Progenitor cell of endocrine pancreas (in vitro differentiated cells): ENCODE measurements at places on chromosomes 2 and 18. TPM values are rescaled to one million over a fixed set of nuclear protein-coding genes. Genes with fewer than 3 reads are reported as not detected.
A peak's percentile ranks its signal among the peaks of the same experiment; 100 is the strongest.

- H3K27ac ChIP-seq: no peak overlapping the region
- no peaks in the 10 kb centered on the region for H3K36me3 ChIP-seq
- H3K27me3 ChIP-seq: peaks cover 32% of the 10 kb centered on the region
- no peak overlapping the region for H3K4me3 ChIP-seq
Observed at GRCh38 chr2:120632796-120633646, 102.6 kb upstream of the GLI2 start.

DNA sequence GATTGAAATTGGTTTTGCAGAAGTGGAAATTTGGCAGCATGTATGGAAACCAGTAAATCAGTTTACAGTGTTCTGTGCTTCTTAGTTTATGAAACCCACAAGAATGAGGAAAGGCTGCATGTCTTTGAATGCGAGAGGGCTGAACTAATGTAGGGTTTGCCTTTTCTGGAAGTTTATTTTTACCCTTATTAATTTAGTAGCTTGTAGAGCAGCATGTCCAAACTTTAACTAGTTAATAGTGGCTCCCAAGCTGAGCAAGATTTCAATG lies 50.4 kb downstream of the LDLRAD4 start:
- H3K27ac ChIP-seq: no peak overlapping the region
- no peak for DNase-seq
- H3K27me3 ChIP-seq: peaks cover 29% of the 10 kb centered on the region

DNA sequence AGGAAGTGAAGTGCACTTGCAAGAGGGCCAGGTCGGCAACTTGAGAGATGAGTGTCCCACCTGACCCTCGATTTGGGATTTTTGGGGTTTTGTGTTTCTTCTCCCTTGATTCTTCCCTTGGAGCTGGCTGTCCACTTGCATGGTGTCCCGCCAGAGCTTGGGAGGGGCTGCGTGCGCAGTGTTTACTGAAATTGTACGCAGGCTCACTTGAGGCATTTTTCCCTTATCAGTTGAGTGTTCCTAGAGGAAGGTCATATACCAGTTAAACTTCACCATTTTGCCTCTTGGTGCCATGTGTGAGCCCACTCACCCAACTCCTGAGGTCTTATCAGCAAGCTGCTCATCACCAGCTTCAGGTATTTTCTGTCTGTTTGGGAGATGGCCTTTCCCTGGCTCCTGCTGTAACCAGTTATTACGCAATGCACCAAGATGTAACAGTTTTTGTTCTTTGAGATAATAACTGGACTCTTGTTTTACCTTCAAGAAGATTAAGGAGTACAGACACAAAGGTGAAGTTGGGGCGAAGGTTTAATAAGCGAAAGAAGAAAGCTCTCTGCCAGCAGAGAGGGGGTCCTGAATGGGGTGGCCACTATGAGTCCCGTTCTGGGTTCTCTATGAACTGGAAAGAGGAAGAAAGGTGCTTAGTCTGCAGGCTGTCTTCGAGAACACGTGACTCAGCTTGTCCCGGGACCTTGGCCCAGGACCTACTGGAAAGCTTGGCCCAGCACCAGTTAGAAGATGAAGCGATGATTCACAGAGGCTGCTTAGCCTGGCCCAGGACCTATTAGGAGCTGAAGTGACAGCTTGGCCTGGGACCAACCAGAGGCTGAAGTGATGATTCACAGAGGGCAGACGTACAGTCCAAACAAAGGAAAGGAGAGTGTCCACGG lies 21.5 kb upstream of the TXNL4A start:
- H3K4me1 ChIP-seq: no peaks in the 10 kb centered on the region
- no peak for DNase-seq
- H3K27ac ChIP-seq: peak overlapping the region; percentile 59
- H3K27me3 ChIP-seq: no peaks in the 10 kb centered on the region

- H3K36me3 ChIP-seq: no peaks in the 10 kb centered on the region
- peak overlapping the region; percentile 87 for H3K4me3 ChIP-seq
- H3K4me1 ChIP-seq: no peaks in the 10 kb centered on the region
- peaks cover 23% of the 10 kb centered on the region for H3K27me3 ChIP-seq
Observed at GRCh38 chr2:74715880-74716279, 61.8 kb downstream of the SEMA4F start.

DNA sequence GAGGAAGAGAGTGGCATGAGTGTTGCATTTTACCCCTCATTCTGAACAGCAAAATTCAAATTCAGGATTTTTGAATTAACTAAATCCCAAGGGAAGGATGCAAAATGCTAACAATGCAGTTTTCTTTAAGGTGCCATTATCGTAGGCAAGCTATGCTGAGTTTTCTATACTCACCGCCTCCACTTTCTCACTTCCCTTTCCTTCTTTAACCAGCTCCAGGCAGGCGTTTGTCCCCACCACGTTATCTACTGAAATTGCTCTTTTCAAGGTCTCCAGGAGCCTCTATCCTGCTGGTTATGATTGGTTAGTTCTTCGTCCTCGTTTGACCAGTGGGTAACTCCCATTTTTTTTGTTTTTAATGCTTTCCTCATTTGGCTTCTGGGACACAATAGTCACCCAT lies 1.8 kb upstream of the CPO start:
- no peak overlapping the region for H3K4me3 ChIP-seq
- H3K36me3 ChIP-seq: no peaks in the 10 kb centered on the region
- H3K4me1 ChIP-seq: no peaks in the 10 kb centered on the region
- no peaks in the 10 kb centered on the region for H3K27me3 ChIP-seq
- no peak overlapping the region for H3K27ac ChIP-seq
- DNase-seq: no peak

TAF1B gene
- total RNA-seq: 28.6 and 30.5 TPM in 2 replicates

DNA sequence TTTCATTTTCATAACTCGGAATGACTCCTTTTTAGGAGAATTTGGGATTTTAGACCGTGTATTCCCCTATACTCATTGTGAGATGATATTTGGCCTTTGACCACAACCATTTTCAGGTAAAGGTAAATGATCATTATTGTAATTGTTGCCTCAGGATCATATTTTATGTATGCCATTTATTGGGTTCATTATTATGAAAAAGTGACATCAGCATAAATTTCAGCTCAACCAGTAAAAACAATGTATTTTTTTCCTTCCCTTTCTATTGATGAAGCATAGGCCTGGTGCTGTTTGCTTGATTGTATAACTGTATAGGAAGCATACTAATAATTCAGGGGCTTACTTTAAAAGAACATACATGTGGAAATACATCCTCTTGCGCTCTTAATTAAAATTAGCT lies 832.9 kb upstream of the FANCL start:
- H3K27ac ChIP-seq: no peak overlapping the region
- H3K36me3 ChIP-seq: no peaks in the 10 kb centered on the region

KCNG2 gene
- not detected in 2 replicates for total RNA-seq

GPR75 gene
- total RNA-seq: 3.9 and 4.4 TPM in 2 replicates

- no peak overlapping the region for H3K27ac ChIP-seq
- DNase-seq: no peak
- H3K4me1 ChIP-seq: peaks cover 10% of the 10 kb centered on the region
- peaks cover 11% of the 10 kb centered on the region for H3K36me3 ChIP-seq
- no peak overlapping the region for H3K4me3 ChIP-seq
- no peaks in the 10 kb centered on the region for H3K27me3 ChIP-seq
Observed at GRCh38 chr18:56888978-56889377, 237.8 kb downstream of the WDR7 start.

GRCh38 chr2:10619643-10620042 lies 70.1 kb downstream of the NOL10 start:
- peaks cover 25% of the 10 kb centered on the region for H3K36me3 ChIP-seq
- no peaks in the 10 kb centered on the region for H3K27me3 ChIP-seq
- no peak overlapping the region for H3K27ac ChIP-seq
- H3K4me1 ChIP-seq: peaks cover 2% of the 10 kb centered on the region

PTPRM gene
- total RNA-seq: 22.4 and 23.2 TPM in 2 replicates

GRCh38 chr18:44135741-44136140 lies 544.9 kb upstream of the SETBP1 start:
- no peak overlapping the region for H3K27ac ChIP-seq
- H3K36me3 ChIP-seq: no peaks in the 10 kb centered on the region
- H3K4me3 ChIP-seq: no peak overlapping the region
- H3K4me1 ChIP-seq: peaks cover 2% of the 10 kb centered on the region
- no peaks in the 10 kb centered on the region for H3K27me3 ChIP-seq

DNA sequence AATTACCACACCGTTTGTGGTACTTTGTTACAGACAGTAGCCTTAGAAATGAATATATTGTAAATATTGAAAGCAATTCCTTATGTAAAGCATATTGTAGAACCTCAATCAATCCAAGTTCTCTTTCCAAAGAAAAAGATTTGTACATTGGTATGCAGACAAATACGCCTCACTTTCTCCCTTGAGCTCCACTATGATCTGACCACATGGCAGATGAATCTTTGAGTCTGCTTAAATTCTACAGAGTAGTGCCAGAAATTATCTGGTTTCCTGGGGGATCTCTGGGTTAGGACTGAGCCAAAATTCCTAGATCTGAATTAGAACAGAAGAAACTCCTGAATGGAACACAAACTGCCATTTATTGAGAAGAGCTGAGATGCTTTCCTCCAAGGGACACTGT lies 99.0 kb downstream of the CPO start:
- no peak overlapping the region for H3K4me3 ChIP-seq
- no peak for DNase-seq
- no peaks in the 10 kb centered on the region for H3K36me3 ChIP-seq
- no peak overlapping the region for H3K27ac ChIP-seq
- H3K27me3 ChIP-seq: peaks cover 17% of the 10 kb centered on the region

- H3K36me3 ChIP-seq: no peaks in the 10 kb centered on the region
- no peaks in the 10 kb centered on the region for H3K4me1 ChIP-seq
- H3K27me3 ChIP-seq: peaks cover 9% of the 10 kb centered on the region
Observed at GRCh38 chr18:75105551-75106254, 103.2 kb downstream of the PTGR3 start.

CHRND gene
- total RNA-seq: 0.12 TPM in 1 of 2 replicates, not detected in the other

DNA sequence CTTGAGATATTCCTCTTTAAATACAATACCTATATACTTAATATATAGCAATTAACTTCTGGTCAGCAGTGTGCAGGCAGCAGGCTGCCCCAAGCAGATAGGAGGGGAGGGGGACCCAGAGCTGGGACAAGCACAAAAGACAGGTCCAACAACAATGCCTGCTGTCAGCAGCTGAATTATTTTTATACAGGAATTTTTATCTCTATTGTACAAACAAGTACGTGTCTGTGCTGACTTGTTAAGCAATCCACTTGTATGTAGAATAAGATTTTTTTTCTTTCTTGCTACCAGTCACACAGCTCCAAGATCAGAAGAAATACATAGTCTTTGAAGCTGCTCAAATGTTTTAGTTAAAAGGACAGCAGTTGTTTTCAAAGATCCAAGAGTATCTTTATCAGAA lies 16.7 kb downstream of the BCL11A start:
- no peak overlapping the region for H3K27ac ChIP-seq
- H3K4me3 ChIP-seq: no peak overlapping the region
- H3K36me3 ChIP-seq: no peaks in the 10 kb centered on the region
- peaks cover 79% of the 10 kb centered on the region for H3K4me1 ChIP-seq

GRCh38 chr2:235270956-235271355 lies 222.9 kb upstream of the AGAP1 start:
- no peak overlapping the region for H3K4me3 ChIP-seq
- H3K27me3 ChIP-seq: peaks cover 24% of the 10 kb centered on the region
- H3K27ac ChIP-seq: no peak overlapping the region
- no peaks in the 10 kb centered on the region for H3K4me1 ChIP-seq
- no peak for DNase-seq
- H3K36me3 ChIP-seq: peaks cover 1% of the 10 kb centered on the region

DNA sequence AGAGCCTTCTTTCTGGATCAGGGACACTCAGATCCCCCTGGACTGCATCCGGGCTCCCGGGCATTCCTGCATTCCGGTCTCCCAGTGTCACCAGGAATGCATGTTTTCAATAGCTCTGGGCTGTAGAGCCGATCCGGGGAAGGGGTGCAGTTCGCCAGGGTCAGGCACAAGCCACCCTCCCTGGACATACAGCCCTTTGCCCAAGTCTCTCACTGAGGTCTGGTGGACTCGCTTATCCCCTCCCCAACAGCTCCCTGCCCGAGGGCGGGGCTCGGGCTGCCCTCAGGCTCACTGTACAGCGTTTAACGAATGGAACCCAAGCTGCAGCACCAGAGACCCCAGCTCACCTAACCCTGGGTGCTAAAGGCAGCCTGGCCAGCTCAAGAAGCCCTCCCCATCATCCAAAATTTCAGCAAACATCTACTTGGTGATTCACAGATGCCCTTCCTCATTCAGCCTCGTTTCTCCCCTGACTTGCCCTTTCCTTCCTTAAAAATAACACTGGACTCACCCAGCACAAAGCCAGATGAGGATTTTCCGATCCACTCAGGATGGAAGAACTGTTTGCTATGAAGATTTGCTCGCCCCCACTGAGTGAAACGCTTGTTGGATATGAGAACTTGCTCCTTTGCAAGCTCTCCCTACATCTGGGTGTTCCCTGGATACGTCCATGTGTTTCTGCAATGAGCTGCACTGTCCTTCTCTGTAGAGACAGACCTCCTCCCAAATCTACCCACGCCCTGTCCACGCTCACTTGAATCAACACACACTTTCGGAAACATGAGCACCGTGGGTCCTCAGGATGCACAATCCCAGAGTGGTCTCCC lies 58.1 kb downstream of the PXDN start:
- peak overlapping the region; percentile 4 for H3K4me3 ChIP-seq
- peak overlapping the region; percentile 90 for H3K27ac ChIP-seq
- no peaks in the 10 kb centered on the region for H3K27me3 ChIP-seq
- peaks cover 12% of the 10 kb centered on the region for H3K36me3 ChIP-seq
- DNase-seq: no peak

DNA sequence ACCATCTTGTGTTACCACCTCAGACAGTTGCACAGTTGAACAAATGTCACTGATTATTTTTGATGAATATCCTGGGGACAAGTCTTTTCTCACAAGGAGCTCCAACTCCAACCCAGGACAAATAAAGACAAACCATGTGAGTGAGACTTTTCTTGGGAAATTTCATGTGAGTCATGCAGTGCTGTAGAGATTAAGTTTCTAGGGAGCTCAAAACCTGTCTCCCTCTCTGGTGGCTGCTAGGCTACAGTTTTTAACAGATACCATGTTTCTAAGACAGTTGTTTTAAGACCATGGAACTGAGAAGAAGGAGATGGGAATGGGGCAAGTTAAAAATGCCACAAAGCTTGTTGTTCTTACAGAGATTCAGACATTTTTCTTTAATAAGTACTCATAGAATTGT lies 255.5 kb downstream of the RIT2 start:
- H3K36me3 ChIP-seq: no peaks in the 10 kb centered on the region
- no peaks in the 10 kb centered on the region for H3K27me3 ChIP-seq
- no peak overlapping the region for H3K27ac ChIP-seq
- no peak overlapping the region for H3K4me3 ChIP-seq
- H3K4me1 ChIP-seq: peaks cover 17% of the 10 kb centered on the region

GRCh38 chr2:32384529-32384928 lies 27.7 kb downstream of the BIRC6 start:
- no peak for DNase-seq
- H3K36me3 ChIP-seq: peaks cover 10% of the 10 kb centered on the region
- peaks cover 1% of the 10 kb centered on the region for H3K4me1 ChIP-seq
- H3K27ac ChIP-seq: no peak overlapping the region
- H3K4me3 ChIP-seq: no peak overlapping the region
- no peaks in the 10 kb centered on the region for H3K27me3 ChIP-seq

SPATA3 gene
- total RNA-seq: not detected in 2 replicates

- H3K27ac ChIP-seq: peak overlapping the region; percentile 92
- H3K4me3 ChIP-seq: no peak overlapping the region
- H3K27me3 ChIP-seq: no peaks in the 10 kb centered on the region
- H3K36me3 ChIP-seq: peaks cover 15% of the 10 kb centered on the region
- peaks cover 16% of the 10 kb centered on the region for H3K4me1 ChIP-seq
- no peak for DNase-seq
Observed at GRCh38 chr2:71071681-71072398, 3.4 kb downstream of the NAGK start.
